ENCODE measurements at places on chromosomes 12 and 14. TPM values are rescaled to one million over a fixed set of nuclear protein-coding genes. Genes with fewer than 3 reads are reported as not detected.

The TC2N gene
- under 0.01 TPM for total RNA-seq

DNA sequence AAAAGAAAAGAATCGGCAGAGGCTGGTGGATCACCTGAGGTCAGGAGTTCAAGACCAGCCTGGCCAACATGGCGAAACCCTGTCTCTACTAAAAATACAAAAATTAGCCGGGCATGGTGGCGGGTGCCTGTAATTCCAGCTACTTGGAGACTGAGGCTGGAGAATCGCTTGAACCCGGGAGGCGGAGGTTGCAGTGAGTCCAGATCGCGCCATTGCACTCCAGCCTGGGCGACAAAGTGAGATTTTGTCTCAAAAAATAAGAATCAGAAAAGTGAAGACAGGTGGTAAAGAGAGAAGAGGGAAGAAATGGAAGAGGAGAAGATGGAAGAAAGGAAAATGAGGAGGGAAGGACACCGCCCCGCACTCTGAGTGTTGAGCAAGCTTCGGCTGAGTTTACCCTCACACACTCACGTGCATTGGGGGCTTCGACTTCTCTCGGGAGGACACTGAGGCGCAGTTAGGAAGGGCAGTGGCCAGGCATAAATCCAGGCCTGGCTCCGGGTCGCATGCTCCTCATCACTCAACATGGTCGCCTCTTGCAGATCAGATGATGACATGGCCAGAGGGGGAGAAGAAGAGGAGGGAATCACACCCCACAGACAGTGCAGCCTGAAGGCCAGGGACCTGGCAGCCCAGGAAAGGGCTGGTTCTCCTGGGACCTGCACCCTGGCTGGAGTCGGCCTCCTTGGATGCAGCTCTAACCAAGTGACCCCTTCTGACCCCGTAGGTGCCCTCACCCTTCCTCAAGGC is 61.1 kb downstream of the PRMT8 start:
- no peak for DNase-seq

- DNase-seq, result no peak
Measured at GRCh38 chr14:95763875-95764274, 50.0 kb upstream of the TCL1A start.

DNA sequence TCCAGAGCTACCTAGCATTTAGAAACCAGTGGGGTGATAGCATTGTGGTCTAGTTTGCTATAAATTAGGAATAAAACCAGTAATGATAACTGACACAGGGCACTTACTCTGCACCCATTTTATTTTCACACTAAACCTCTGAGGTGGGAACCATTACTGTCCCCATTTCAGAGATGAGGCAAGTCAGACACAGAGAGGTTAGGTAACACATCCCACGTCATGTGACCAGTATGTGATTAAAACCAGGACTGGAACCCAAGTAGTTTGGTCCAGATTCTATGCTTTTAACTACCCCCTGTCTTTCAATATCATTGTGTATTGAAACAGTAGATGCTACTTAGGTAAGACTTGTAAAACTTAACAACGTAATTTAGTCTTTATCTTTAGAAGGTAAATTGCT is 110.2 kb downstream of the PLXNC1 start:
- DNase-seq, result no peak

DNA sequence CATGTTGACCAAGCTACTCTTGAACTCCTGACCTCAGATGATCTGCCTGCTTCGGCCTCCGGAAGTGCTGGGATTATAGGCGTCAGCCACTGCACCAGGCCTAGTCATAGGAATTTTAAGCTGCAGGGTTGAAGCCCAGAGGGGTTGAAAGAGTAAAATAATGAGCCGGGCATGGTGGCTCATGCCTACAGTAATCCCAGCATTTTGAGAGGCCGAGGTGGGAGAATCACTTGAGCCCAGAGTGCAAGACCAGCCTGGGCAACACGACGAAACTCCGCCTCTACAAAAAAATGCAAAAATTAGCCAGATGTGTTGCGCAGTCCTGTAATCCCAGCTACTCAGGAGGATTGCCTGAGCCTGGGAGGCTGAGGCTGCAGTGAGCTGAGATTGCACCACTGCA is 69.6 kb downstream of the GALNT8 start:
- DNase-seq, result no peak

GRCh38 chr12:107169200-107169599 is 75.9 kb upstream of the CRY1 start:
- DNase-seq, result no peak

Measured in IMR-90 (cell line).